GM13977 (cell line): ENCODE measurements at places on chromosomes 2 and 18.

GRCh38 chr18:62354151-62354550 lies 29.0 kb downstream of the TNFRSF11A start:
- DNase-seq: no peak

GRCh38 chr2:105255979-105256378 lies 14.4 kb downstream of the GPR45 start:
- DNase-seq: no peak

GRCh38 chr18:59456657-59457056 lies 97.6 kb upstream of the LMAN1 start:
- no peak for DNase-seq

- no peak for DNase-seq
These were observed 6.5 kb downstream of the MERTK start for GRCh38 chr2:111904726-111905474.

GRCh38 chr2:188328419-188328818 lies 36.7 kb downstream of the GULP1 start:
- no peak for DNase-seq

DNA sequence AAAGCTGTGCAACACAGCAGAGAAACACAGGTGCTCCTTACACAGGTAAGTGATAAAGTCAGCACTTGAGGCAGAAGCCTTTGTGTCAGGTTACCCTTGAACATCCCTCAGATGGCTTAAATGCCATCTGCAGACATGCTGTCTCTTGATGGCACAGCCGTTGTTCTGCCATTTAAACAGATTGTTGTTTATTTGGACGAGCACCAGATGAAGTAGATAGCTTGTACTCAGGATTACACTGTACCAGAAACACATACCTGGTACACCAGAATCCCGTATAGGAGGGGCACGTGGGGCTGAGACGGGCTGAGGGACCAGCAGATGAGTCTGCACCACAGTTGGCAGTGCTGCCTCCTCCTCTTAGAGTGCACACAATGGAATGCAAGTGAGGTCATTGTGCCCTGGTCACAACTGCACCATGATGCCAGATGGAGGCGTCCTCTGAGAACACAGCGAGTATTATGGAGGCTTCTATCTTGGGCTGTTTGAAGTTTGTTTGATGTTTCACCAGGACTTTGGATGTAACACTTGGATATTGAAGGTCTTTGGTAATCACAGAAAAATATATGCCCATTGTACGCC lies 143.0 kb downstream of the TANC1 start:
- DNase-seq: no peak

DNA sequence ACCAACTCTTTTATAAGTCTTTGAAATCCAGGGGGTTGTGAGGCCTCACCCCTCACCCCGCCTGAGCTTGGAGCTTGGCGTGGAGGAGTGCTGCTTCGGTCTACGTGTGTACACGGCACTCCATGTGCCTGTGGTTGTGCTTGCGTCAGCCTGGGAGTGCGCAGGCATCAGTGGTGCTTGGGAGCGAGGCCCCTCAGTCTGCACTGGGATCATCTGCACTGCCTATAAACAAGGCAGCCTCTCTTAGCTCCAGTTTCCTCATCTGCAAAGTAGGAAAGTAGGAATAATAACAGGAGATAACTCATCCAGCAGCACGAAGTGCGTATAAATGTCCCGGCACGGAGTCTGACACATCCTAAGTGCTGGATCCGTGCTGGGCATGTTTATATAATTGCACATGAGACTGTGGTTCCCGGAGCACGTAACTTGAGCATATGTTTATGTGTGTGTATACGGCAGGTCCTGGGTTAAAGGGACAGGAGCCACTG lies 1.2 kb downstream of the GYPC start:
- DNase-seq: peak; percentile 45

DNA sequence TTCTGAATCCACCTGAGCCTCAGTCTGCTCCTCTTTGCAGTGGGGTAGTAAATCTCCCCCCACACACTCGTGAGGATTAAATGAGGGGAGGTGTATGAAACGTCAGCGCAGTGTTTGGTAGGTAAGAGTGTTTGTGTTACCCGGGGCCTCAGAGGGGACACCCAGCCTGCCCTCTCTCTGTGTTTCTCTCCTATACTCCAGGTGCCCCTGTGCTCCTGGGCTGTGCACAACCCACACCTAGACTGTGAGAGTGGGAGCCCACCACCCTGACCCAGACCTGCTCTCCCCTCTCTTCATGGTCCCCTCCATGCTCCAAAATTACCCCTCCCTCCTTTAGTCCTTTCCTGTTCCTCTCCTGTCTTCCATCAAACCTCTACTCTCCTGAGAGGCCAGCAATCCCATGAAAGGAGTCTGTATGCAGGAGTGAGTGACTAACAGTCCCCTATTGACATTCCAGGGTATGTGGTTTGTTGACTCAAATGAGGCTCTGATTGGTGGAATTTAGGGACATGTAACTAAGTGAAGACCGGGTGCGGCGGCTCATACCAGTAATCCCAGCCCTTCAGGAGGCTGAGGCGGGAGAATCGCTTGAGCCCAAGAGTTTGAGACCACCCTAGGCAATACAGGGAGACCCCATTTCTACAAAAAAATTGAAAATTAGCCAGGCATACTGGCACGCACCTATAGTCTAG lies 10.4 kb downstream of the CIB4 start:
- DNase-seq: no peak

GRCh38 chr2:206804326-206804725 lies 38.9 kb downstream of the FASTKD2 start:
- no peak for DNase-seq

- DNase-seq: peak; percentile 47
These were observed 1.5 kb upstream of the INHBB start for GRCh38 chr2:120344214-120344975.
